ENCODE measurements at places on chromosomes 3 and 15.

DNA sequence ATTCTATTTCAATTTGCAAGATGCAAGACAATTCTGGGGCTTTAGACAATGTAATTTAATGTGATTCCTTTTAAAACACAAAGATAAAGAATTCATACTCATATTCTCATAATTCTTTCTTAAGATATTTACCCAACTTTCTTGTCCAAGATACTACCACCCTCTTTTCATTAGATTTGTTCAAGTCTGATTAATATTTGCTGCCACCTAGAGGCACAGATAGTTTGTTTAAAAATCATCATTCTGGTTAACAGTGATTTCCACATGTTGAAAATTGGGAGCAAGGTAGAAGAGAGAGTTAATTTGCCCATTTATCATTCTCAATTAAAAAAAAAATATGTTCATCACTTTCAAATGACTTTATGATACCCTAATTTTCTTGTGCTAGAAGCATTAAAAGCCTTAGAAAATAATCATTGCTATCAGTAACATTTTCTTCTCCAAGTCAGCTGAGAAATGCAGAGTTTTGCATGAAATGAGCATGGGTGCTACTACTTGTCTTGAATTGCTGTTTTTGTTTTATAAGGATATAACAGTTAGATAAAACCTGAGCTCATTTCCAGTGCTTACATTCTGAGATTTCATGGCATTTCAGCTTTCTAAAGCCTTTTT is 11.6 kb downstream of the TAMM41 start:
- peak; percentile 21 for DNase-seq

- no peak for DNase-seq
Observed at GRCh38 chr3:137202941-137203340, 245.2 kb downstream of the IL20RB start.

- DNase-seq: no peak
Observed at GRCh38 chr3:184688251-184688881, 23.5 kb downstream of the MAGEF1 start.

DNA sequence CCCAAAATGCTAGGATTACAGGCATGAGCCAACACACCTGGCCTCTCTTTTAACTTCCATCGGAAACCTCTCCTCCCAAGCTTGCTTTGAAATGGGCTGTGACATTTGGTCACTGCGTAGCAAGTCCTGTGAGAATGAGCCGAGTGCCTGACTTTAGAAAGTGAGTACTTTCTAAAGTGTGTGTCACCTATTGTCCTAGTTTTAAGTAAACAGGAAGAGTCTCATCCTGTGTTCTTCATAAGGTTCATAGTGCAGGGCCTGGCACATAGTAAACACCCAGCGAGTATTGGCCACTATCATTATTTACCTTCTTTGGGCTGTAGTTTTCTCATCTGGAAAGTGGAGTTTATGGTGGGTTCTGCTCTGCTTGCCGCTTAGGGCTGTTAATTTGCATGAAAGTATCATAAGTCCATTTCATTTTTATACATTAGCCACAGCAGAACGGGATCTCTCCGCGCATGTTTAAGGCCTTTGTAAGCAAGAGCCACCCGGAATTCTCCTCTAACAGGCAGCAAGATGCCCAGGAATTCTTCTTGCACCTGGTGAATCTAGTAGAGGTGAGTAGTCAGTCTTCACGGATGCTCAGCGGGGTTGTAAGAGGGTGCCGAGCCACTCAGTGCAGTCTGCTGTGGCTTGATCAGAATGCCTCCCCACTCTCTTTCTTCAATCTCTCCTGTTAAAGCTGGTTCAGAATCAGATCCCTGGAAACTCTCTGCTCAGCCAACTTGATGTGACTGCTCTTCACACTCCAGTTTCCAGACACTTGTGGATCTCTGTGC is 87.2 kb downstream of the USP13 start:
- DNase-seq: no peak

DNA sequence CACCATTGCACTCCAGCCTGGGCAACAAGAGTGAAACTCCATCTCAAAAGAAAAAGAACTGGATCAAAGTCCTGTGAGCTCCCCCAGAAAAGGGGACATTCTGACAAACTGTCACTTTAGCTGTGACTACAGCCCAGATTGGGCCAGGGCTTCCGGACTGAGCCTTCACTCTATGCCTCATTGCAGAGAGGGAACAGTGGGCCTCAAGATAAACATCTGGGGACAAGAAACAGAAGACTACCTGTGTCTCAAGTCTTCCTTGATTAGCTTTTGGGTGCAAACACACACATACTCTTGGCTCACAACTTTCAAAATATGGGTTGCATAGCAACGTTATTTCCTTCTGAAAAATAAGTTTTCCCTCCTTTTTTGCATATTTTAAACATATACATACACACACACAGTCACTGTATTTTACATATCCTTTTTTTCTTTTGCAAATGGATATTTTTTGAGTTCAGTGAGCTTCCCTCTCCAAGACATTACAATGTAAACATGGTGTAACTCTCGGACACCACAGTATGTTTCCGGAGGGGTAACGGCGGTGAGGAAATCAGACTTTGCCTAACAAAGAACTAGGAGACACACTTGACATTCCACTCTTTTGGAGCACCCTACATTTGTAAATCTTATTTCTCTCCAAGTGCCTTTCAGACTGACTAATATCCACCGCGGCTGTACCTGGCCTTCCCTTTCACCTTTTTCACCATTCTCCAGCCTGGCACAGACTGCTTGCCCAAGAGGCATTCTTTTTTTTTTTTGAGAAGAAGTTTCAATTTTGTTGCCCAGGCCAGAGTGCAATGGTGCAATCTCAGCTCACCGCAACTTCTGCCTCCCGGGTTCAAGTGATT is 3.5 kb downstream of the TKT start:
- no peak for DNase-seq

- DNase-seq: no peak
Observed at GRCh38 chr15:64630396-64631107, 144.8 kb downstream of the RBPMS2 start.

DNA sequence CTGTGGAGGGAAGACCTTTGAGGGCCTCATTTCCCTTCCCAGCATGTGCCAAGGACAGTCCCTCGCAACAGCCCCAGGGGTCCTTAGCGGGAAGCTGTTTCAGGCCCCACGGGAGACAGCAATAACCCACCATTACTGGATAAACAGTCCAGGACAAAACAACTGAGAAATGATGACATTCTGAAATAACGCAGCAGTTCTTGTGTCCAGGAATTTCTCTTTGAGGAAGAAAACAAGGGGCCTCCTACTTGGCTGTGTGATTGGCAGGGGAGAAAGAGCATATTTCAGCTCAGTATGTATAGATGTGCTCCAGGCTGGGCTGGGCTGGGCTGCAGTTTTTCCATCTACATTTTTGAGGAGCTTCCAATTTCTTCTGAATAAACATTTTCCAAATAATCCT is 82.2 kb upstream of the THBS1 start:
- no peak for DNase-seq

DNA sequence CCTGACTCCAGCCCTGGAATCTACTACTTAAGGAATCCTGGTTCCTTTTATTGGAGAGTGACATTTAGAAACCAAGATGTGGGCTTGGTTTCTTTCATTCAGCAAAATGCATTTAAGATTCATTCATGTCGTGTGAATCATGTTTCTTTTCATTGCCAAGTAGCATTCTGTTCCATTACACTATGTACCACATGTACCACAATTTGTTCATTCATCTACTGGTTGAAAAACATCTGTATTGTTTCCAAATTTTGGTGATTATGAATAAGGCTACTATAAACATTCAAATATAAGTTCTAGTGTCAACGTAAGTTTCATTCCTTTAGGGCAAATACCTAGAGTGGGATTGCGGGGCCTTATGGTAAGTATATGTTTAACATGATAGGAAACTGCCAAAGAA is 264.2 kb downstream of the VPS13C start:
- DNase-seq: no peak

- DNase-seq: no peak
Observed at GRCh38 chr15:33442449-33442848, 131.7 kb downstream of the RYR3 start.

GRCh38 chr3:158790901-158791589 is 10.8 kb upstream of the MFSD1 start:
- peak; percentile 80 for DNase-seq

GRCh38 chr15:44909423-44909822 is 47.1 kb upstream of the TERB2 start:
- DNase-seq: no peak

- DNase-seq: no peak
Observed at GRCh38 chr3:16033889-16034687, 140.4 kb upstream of the GALNT15 start.
